A549 treated with CORT108297 at 1 μM for 4 hours (cell line): ENCODE measurements at places on chromosomes 7 and 10. TPM values are rescaled to one million over a fixed set of nuclear protein-coding genes. Genes with fewer than 3 reads are reported as not detected.

The VENTX gene
- total RNA-seq = not detected in 5 replicates

The MOGAT3 gene
- total RNA-seq = not detected in 5 replicates

The FAM24B gene
- total RNA-seq = 14.1 to 15.2 TPM (median 15.0 TPM) in 5 replicates

The CLRN3 gene
- not detected in 5 replicates for total RNA-seq

The ELFN1 gene
- total RNA-seq = 0.35 to 0.48 TPM (median 0.37 TPM) in 5 replicates

The PRF1 gene
- total RNA-seq = not detected in 5 replicates

The VSTM4 gene
- 0.30 to 0.60 TPM (median 0.42 TPM) in 5 replicates for total RNA-seq

The TBC1D12 gene
- 4.8 to 5.4 TPM (median 5.3 TPM) in 5 replicates for total RNA-seq

The CALML5 gene
- total RNA-seq = not detected in 5 replicates
